ENCODE measurements at places on chromosomes 7 and 10. TPM values are rescaled to one million over a fixed set of nuclear protein-coding genes. Genes with fewer than 3 reads are reported as not detected.

Gene MGMT
- 19.4 TPM for total RNA-seq

Gene PRF1
- total RNA-seq = 32.3 TPM

Gene BMI1
- 50.9 TPM for total RNA-seq

Gene SLC29A4
- 0.98 TPM for total RNA-seq

Gene ABHD11
- 19.7 TPM for total RNA-seq

Gene AKR1C1
- total RNA-seq = 42.0 TPM

Gene CTBP2
- total RNA-seq = 66.7 TPM

Gene TFEC
- 29.8 TPM for total RNA-seq

Gene C10orf53
- total RNA-seq = not detected
